Epithelial cell of alveolus of lung (primary cell): ENCODE measurements at places on chromosomes 5 and 9. TPM values are rescaled to one million over a fixed set of nuclear protein-coding genes. Genes with fewer than 3 reads are reported as not detected.

Gene MEIKIN
- not detected in 2 replicates for total RNA-seq

Gene UGT3A1
- total RNA-seq, result not detected in 2 replicates

Gene SPATA31C1
- total RNA-seq, result not detected in 2 replicates

Gene ADAMTS19
- 0.39 TPM in 1 of 2 replicates, not detected in the other for total RNA-seq

Gene ADAMTS2
- total RNA-seq, result 29.2 and 83.8 TPM in 2 replicates

Gene TMEM252
- not detected in 2 replicates for total RNA-seq

Gene PTGDS
- 0.39 and 78.2 TPM in 2 replicates for total RNA-seq

Gene PPIC
- total RNA-seq, result 35.5 and 36.8 TPM in 2 replicates

Gene IL31RA
- total RNA-seq, result 0.72 and 6.1 TPM in 2 replicates

Gene SELENOP
- 11.5 and 335 TPM in 2 replicates for total RNA-seq
